ENCODE measurements at places on chromosomes 16 and 17.

- DNase-seq, result no peak
Observed at GRCh38 chr16:54080524-54081008, 206.0 kb downstream of the IRX3 start.

DNA sequence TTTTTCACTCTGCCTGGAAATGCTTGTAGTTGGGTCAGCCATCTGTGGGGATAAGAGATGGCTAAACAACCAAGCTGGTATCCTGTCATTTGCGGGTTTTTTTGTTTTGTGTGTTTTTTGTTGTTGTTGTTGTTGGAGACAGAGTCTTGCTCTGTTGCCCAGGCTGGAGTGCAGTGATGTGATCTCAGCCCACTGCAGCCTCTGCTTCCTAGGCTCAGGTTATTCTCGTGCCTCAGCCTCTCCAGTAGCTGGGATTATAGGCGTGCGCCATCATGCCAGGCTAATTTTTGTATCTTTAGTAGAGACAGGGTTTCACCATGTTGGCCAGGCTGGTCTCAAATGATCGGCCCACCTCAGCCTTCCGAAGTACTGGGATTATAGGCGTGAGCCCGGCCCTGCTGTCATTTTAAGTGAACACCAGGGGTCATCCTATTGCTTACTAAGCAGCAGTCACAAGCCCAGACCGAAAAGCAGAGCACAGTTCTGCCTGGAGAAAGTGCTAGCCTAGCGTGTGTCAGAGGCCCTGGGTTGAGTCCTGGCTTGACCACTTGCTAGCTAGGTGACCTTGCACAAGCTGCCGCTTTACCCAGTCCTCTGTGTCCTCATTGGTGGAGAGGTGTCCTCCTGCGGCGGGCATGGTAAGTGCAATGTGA is 4.6 kb downstream of the SMCR8 start:
- no peak for DNase-seq

DNA sequence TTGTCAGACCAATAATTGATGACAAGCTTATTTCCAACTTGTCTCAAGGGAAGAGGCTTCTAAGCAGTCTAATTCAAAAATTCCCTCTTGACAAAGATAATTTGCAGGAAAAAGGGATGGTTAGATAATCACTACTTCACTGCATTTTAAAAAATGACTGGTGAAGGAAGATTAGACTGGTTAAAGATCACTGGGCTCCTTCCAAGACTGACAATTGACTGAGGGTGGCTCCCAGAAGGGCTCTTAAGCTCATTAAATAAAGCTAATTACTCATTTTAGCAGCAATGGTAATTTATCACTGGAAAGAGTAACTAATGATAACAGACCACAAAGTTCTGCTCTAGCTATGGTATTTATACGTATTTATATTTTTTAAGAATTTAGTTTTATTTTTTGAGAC is 4.4 kb upstream of the HEATR3 start:
- no peak for DNase-seq

DNA sequence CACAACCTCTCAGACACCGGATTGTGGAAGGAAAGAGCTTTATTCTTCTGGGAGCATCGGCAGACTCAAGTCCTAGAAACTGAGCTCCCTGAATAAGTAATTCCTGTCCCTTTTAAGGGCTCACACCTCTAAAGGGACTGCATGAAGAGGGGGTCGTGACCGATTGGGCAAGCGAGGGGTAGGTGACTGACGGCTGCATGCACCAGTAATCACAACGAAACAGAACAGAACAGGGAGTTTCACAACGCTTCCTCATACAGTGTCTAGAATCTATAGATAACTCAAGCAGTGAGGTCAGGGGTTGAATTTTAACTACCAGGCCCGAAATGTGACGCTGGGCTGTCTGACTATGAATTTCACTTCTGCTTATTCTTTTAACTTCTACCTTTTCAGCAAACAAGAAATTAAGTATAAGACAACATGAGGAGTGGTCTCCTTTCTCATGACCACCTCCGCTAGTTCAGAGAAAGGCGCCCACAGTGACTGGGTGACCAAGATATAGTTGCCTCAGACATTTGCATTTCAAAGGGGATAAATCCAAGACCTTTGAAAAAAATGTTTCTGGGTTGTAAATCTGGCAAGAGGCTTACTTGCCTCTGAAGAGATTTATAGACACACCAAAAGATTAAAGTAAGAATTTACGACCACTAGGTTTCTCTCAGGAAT is 88.4 kb upstream of the ATF7IP2 start:
- DNase-seq, result no peak

- DNase-seq, result no peak
Observed at GRCh38 chr17:33028061-33028460, 36.4 kb downstream of the SPACA3 start.

- no peak for DNase-seq
Observed at GRCh38 chr16:17777408-17777863, 306.7 kb upstream of the XYLT1 start.

DNA sequence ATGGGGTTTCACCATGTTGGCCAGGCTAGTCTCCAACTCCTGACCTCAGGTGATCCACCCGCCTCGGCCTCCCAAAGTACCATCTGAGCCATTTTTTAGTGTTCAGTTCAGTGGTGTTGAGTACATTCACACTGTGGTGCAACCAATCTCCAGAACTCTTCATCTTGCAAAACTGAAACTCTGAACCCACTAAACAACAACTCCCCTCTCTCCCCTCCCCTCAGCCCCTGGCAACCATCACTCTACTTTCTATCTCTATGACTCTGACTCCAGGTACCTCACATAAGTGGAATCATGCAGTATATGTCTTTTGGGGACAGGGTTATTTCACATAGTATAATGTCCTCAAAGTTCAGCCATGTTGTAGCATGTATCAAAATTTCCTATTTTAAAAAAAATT is 18.7 kb upstream of the MAPK3 start:
- DNase-seq, result no peak

GRCh38 chr16:6496996-6497395 is 835.6 kb upstream of the RBFOX1 start:
- no peak for DNase-seq

GRCh38 chr17:16491703-16492612 is at the start of gene LRRC75A:
Gene LRRC75A, minus strand, starts transcription at chr17:16492193. Its CDS starts 203 bp downstream, at chr17:16491990.
- DNase-seq, result no peak

- DNase-seq, result no peak
Observed at GRCh38 chr17:79600681-79601131, 10.1 kb downstream of the RBFOX3 start.

- DNase-seq, result no peak
Observed at GRCh38 chr17:13812350-13812749, 210.6 kb upstream of the HS3ST3A1 start.
